ENCODE measurements at places on chromosomes 7 and 10.

- peaks cover 24% of the 10 kb centered on the region for H3K4me1 ChIP-seq
- DNase-seq: no peak
- H3K27me3 ChIP-seq: no peaks in the 10 kb centered on the region
- H3K27ac ChIP-seq: no peak overlapping the region
Measured at GRCh38 chr10:51311228-51311627, 236.9 kb downstream of the PRKG1 start.

DNA sequence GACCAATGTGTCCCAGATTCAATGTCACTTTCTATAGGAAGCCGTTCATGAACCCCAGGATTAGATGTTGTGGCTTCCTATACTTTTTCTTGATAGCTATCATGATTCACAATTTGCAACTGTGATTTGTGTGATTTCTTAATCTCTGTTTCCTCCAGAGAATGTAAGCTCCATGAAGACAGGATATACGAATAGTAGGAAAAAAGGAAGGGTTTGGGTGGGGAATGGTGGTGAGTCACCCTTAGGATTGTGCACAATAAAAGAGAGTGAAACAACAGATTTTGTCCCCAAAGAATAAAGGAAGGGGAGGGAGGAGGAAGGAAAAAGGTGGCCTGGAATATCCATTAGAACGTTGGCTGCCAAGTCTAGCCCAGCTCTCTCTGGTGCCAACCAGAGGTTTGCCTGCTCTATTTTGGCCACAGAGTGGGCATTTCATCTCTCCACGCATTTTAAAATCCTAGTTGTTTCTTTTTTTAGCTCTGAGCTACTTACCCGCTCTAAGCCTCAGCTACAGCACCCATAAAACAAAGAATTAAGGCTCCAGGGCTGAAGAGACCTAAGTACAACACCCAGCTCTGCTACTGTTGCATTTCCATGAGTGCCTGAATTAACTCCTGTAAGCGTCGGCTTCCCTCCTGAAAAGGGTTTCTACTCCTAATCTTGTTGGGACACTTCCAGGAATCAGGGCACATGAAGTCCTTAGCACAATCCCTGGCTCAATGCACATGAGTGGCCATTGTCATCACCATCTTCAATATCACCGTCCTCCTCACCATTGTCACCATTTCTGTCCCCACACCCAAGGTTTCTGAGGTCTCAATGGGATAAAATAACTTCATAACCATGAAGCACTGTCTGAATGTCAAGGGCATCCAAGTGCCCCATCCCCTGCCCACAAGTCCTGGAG, 3.5 kb downstream of the HK1 start:
- no peak overlapping the region for H3K27ac ChIP-seq
- H3K4me1 ChIP-seq: peaks cover 14% of the 10 kb centered on the region
- peaks cover 9% of the 10 kb centered on the region for H3K27me3 ChIP-seq

GRCh38 chr7:31002256-31002655, 38.5 kb downstream of the GHRHR start:
- no peaks in the 10 kb centered on the region for H3K4me1 ChIP-seq
- no peak overlapping the region for H3K27ac ChIP-seq
- H3K36me3 ChIP-seq: no peaks in the 10 kb centered on the region
- H3K4me3 ChIP-seq: no peak overlapping the region

DNA sequence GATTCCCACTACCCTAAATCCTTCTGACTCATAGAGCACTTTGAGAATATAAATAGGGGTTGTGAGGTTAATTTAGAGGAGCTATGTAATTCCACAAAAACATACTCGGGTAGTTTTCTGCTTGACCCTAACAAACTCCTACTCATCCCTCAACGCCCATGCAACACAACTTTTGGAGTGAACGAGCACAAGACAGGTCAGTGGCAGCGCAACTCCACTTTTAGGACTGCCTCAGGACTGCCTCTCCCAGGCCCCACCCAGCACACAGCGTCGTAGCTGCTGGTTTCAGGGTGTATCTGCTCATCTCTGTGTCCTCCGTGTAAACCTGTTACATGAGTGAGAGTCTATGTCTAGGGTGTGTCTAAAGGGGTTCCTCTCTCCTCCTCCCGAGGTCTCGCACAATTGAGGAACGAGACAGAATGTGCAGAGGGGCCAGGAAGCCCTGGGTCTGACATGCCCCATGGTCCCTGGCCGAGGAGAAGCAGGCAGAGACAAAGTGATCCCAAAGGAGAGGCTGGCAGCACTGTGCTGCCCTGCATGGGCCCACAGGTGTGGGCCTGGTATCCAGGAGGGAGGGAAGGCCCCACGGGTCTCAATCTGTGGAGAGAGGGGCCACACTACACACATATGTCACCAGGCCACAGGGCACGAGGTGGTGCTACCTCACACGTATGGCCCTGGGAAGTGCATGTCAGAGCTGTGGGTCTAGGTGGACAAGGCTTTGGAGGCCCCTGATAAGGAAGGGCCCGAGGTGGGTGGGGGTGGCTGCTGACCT, 45.5 kb downstream of the CAMK2B start:
- no peaks in the 10 kb centered on the region for H3K4me1 ChIP-seq
- H3K4me3 ChIP-seq: no peak overlapping the region
- no peak overlapping the region for H3K27ac ChIP-seq
- no peaks in the 10 kb centered on the region for H3K36me3 ChIP-seq
- H3K27me3 ChIP-seq: no peaks in the 10 kb centered on the region

GRCh38 chr10:89793649-89794254, 92.4 kb downstream of the KIF20B start:
- H3K36me3 ChIP-seq: no peaks in the 10 kb centered on the region
- DNase-seq: no peak
- H3K27me3 ChIP-seq: no peaks in the 10 kb centered on the region
- H3K4me1 ChIP-seq: peaks cover 9% of the 10 kb centered on the region
- H3K27ac ChIP-seq: no peak overlapping the region

DNA sequence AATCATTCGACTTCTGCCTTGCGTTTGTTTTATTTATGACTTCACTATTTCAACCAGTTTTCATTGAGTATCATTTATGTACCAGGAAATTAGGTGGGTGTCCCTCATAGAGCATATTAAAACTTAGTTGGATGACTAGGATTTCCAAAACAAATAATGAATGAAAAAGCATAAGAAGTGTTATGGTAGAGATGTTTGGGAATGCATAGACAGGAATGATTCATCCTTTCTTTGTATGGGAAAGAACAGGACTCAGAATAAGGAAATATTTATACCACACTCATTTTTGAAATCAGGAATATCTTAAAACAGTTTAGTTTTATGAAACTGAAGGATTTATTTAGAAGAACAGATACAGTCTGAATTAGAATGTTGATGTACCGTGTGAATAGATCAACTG, 315.7 kb downstream of the EXOC4 start:
- no peaks in the 10 kb centered on the region for H3K27me3 ChIP-seq
- H3K4me1 ChIP-seq: peaks cover 33% of the 10 kb centered on the region
- DNase-seq: no peak

- peaks cover 14% of the 10 kb centered on the region for H3K36me3 ChIP-seq
- no peak for DNase-seq
- H3K27me3 ChIP-seq: no peaks in the 10 kb centered on the region
Measured at GRCh38 chr7:81811956-81812865, 42.4 kb upstream of the HGF start.
